Naive B cell (primary cell): ENCODE measurements at places on chromosomes 4 and X.

GRCh38 chrX:125289920-125290319, 29.8 kb upstream of the TEX13C start:
- no peak for DNase-seq

- DNase-seq = no peak
Measured at GRCh38 chr4:145815626-145816025, 123.0 kb downstream of the ZNF827 start.

- no peak for DNase-seq
Measured at GRCh38 chr4:6403400-6403685, 69.1 kb downstream of the PPP2R2C start.

GRCh38 chrX:71106427-71106826, at the start of gene CXorf65:
TSS of gene CXorf65 (minus strand) at chrX:71106740. CDS start at chrX:71106556, 184 bp downstream.
- DNase-seq = no peak

DNA sequence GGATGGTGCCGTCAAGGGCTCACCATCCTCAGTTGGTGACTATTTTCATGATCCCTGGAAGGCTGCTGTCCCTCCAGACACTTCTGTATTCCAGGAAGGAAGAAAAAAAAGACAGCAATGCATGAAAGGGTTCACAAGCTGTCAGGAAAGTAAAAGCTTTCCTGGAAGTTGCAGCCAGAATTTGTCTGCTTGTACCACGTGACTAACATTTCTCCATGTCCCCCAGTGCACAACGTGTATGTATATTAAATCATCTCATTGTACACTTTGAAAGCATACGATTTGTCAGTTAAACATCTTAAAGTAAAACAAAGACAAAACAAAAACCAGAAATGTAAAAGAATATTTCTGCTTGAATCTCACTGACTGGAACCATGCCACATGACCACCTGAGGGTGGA, 127.4 kb upstream of the CLNK start:
- DNase-seq = no peak

DNA sequence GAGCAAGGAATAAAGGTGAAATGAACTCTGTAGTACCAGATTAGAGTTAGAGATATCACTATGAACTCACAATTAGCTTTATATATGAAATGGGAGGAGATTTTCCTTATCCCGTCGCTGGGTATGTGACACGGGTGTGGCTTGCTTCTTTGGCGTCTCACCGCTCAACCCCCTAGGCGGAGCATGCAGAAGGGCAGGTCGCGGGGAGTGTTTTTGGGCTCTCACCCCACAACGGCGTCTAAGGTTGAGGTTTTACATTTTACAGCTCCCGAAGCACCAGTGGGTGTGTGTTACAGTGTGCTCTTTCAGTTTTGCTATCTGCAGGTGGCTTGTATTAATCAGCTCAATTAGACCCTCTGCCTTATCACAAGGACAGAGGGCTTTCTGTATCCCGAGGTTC, 42.1 kb upstream of the MAGEB10 start:
- no peak for DNase-seq

- DNase-seq = no peak
Measured at GRCh38 chrX:124335598-124335997, 3.1 kb downstream of the TEX13D start.

- no peak for DNase-seq
Measured at GRCh38 chr4:152200511-152201333, 335.2 kb downstream of the FBXW7 start.

DNA sequence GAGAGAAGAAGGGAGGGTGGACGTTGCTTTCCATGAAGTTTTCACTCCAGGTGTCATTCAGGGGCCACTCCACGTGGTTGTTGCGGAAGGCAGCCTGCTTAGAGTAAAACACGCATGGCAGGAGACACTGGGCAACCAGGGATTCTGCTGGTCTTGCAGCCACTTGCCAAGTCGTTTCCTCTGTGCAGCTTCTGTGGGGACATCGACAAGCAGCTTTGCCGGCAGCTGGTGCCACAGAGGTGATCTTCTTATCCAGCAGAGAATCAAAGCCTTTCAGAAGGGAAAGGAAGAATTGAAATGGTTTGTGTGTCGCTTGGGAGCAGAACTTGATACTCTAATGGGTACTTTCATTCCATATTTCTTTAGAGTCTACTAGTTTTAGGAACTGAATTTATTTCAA, 867.1 kb upstream of the TENM3 start:
- no peak for DNase-seq

DNA sequence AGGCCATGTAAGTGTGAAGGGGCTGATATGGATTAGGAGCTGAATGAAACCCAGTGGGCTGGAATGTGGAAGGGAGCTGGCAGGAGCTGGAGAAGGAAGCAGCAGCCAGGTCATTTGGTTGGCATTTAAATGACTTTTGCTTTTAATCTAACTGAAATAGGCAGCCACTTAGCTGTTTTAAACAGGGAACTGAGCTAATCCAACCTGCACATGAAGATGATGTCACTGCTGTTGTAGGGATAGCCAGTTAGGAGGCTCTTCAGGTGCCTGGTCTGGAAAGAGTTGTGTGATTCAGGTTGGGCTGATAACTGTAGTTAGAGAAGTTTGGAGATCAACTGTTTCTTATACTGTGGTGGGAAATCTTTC, 122.4 kb downstream of the PALLD start:
- DNase-seq = no peak
